ENCODE measurements at places on chromosomes 4 and X. TPM values are rescaled to one million over a fixed set of nuclear protein-coding genes. Genes with fewer than 3 reads are reported as not detected.

The PDGFC gene
- not detected for total RNA-seq

DNA sequence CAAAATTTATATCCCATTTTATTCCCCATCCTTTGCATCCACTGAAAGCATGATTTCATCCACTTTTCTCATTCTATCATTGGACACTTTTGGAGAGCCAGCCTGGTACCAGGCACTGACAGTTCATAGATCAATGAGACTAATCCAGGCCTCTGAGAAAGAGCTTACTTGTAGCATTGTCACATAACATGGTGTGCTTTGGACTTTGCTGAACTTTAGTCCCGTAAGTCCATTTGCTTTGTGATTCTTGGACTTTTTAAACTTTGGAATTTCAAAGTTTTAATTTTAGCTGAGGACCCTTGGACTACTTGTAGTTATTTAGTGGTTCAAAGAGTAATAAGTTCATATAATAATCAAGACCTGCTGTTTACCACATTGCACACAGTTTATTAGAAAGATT lies 11.5 kb downstream of the LIAS start:
- DNase-seq, result no peak

GRCh38 chrX:21487832-21488231 lies 113.6 kb downstream of the CNKSR2 start:
- DNase-seq, result no peak

DNA sequence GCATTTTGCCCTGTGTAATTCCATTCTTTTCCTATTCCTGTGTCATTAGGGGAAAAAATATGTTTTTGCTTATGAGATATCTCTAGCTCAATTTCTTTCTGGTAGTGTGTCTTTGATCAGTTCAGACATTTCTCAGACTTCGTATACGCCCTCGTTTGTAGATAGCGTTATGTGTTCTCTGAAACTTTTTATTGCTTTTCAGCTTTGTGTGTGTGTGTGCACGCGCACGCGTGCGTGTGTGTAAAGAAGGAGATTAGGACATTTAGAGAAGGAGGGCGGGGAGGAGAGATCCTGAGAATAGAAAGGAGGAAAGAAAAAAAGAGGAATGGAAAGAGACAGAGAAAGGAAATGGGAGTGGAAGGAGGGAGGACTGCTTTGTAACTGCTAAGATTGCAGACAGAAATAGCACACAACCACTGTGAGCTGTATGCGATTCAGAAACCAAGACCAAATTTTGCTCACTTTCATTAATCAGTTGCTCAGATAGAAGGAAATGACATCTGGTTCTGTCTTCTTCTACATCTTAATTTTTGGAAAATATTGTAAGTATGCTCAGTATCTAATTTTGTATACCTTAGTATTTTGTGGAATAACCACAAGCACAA lies at the start of gene RXFP1:
Gene RXFP1 (plus strand): TSS at position 399 of the 605 bp plus-strand sequence. CDS start 95 bp downstream, at position 494.
- no peak for DNase-seq

The PAGE1 gene
- not detected for total RNA-seq

GRCh38 chr4:185654311-185654710 lies 119.0 kb upstream of the PDLIM3 start:
- DNase-seq, result no peak

DNA sequence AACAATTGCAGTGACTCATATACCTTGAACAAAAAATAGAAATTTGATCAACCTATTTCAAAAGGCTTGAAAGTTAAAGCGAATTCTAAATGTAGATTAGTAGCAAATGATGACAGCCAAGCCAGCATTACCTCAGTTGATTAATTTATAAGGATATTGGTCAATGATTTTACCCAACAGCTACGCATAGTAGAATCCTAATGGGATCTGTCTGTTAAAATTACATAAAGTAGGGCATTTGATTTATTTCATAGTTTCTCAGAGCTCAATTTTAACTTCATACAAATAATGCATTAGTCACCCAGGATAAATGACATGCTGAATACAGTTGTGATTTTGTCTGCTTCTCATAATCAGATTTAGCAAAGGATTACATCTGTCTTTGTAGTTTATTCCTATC lies 12.0 kb downstream of the AFF2 start:
- DNase-seq, result no peak

GRCh38 chr4:99404595-99405287 lies 30.4 kb downstream of the ADH7 start:
- DNase-seq, result peak; percentile 5

DNA sequence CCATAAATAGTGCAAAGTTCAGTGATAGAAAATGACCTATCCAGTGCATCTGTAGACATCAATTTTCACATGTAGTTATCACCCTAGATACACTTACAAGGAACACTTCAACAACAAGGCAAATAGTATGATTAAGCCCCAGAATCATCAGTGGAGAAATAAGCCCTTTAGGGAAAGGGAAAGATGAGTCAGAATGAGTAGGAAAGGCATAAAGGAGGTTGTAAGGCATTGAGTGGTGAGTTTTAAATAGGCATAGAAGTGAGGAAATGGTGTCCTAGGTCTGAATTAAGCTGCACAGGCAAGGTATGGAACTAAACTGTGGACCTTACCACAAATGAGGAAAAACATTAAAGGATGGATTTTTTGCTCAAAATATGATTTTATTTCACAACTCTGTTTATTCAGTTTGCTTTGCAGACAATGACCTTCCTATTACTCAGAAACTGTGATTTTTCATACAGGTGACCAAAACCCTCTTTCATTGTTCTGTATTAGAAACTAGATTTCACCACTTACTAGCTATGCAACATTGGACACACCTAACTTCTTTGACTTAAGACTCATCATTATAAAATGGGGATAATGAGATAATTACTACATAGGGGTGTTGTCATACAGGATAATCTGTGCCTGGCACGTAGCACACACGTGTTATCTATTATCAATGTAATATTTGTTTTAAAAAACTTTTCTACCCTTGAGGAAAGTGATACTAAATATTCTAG lies 57.0 kb upstream of the MAP9 start:
- no peak for DNase-seq

DNA sequence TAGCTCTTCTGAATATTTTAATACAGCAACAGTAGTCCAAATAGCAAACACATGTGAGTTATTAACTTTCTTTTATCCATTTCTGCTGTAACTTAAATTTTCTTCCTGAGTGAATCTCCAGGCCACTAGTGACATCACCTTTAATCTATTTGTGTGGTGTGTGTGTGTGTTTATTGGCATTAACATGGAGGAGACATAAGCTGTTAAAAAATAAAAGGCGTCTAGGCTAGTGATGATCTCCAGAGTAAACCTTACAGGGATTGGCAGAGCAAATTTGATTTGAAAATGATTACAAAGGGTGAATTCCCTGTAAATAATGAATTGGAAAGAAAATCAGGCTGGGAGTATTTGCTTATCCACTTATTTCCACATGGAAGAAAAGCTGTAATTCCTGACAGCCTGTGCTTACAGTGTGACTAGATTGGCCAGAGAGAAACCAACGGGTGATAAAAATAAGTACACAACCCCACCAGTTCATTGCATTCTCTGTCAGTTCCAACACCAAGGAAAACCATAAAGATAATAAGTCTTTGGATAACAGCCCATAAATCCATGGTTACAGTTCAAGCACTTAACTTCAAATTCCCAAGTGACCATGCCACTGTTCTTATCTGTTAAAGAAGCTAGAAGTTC lies 186.1 kb downstream of the ENOX2 start:
- DNase-seq, result no peak

The TEX13C gene
- not detected for total RNA-seq

The NHSL2 gene
- total RNA-seq, result 1.2 TPM

DNA sequence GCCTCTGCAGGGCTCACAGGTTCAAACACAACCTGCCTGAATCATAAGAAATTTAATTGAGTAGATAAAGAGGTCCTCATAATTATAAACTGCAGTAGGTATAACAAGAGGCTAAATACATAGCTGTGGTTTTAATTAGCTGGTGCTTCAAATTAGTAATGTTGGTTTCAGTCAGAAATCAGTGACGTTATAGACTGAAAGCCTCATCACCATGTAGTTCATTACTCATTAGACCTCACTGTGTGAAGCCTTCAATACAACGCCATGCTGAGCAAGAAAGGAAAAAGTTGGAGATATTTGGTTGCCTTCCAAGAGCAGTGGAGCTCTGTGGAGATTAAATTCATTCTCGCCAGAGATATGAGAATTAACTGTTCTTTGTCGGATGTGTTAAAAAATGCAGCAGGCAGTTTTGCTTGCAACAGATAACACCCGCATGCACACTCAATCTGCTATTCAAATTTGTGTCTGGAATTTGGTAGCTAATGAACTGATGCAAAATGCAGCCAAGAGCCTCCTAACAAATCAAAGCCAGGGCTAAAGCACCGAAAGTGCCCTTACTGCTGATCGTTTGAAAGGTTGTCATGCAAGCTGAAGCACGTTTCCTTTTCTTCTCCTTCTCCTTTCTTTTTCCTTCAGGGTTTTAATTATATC lies 148.9 kb downstream of the AFF2 start:
- no peak for DNase-seq

The TAPT1 gene
- total RNA-seq, result 79.8 TPM

DNA sequence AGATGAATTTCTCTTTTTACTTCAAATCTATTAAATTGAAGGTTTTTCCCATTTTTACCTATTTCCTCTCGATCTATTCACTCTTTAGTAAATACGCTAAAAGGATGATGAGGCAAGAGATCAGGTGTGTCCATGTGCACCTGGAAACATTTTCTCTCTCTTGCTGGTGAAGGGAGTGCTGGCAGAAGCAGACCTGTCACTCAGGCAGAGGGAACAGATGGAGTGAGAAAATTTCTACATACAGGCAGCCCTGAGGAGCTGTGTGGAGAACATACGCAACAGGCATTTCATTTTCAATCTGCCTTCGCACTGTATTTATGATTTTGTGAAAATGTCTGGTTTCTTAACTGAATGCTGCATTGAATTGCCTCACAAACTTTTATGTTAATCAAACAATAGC lies 249.5 kb downstream of the GPM6A start:
- DNase-seq, result no peak

The TCEAL4 gene
- total RNA-seq, result 10.7 TPM

The F8A3 gene
- total RNA-seq, result 4.4 TPM

DNA sequence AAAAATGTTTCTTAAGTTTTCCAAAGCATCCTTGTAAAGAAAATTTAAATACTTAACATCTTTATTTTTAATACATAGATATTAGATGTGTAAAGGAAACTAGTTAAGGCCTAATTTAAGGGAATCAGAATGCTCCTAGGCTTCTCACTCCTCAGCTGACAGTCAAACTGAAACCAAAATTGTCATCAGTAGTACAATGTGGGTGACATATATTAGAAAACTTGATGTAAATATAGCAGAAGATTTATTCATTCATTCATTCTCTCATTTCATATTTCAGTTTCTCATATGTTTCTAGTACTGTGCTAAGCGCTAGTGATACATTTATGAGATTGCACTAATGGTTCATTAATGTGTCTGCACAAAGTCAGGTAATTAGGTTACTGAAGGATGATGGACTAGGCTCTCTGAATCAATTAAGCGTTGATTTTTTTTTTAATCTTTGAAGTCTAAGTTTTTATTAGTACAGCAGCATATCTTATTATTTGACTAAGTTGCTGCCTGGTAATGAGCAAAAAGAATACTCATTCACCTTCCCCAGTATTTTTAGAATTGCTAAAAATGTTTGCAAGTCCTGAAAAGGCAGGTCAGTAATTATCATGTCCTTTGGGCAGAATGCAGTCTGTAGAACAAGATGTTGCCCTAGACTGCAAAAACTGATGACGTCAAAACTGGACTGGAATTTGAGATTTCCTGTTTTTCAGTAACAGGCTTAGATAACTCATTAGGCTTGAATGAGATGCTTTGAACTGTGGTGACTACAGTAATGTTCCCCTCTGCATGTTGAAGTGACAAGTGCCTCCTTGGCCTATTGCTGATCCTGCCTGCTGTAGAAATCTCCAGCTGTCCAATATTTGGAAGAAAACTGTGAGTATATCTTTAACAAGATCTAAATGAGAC lies 128.7 kb downstream of the ARHGAP24 start:
- no peak for DNase-seq

The MAGEA10 gene
- not detected for total RNA-seq

The ZCCHC18 gene
- total RNA-seq, result 5.9 TPM

- DNase-seq, result no peak
Observed at GRCh38 chrX:111634823-111635729, 45.9 kb upstream of the ALG13 start.

The JCHAIN gene
- total RNA-seq, result 1.3 TPM

DNA sequence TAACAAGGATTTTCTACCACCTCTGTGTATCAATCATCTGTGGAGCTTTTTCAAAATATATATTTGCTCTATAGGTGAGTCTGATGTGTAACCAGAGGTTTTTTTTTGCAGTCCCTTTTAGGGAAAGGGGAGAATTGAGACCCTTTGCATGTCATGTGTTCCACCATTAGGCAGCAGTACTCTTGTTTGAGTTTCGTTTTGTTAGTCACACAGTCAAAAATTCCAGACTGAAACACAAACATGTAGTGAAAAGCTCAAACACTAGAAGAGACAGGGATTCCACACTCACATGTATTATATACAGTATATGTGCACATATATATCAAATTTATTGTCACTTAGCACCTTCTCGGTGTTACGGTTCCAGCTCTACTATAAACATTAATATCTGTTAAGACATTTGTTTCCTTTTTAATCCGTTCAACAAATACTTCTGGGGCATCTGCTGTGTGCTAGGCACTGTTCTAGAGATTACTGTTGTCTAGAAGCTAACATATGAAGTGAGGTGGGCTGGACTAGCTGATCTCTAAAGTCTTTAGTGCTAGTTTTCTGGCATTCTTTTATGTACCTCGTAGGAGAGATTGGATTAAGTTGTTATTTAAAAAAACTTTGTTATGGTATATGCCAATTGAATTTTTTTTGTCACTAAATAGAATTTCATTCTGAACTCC lies 5.5 kb downstream of the USP9X start:
- no peak for DNase-seq

DNA sequence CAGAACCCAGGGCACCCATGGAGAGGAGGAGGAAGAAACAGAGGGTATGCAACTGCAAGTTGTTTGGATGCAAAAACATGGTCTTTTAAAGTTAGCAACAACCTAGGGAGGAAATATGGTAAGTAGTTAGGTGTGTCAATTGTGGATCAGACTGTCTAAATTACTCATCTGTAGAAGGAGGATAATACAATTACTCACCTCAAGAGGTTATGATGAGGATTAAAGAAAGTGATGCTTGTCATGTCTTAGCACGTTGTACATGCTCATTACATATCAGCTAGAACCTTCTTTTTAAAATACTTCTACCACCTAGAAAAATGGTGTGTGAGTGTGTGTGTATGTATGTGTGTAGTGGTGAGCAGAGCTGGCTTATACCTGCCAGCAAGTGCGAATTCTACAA lies 2.3 kb upstream of the C1QTNF7 start:
- DNase-seq, result no peak

DNA sequence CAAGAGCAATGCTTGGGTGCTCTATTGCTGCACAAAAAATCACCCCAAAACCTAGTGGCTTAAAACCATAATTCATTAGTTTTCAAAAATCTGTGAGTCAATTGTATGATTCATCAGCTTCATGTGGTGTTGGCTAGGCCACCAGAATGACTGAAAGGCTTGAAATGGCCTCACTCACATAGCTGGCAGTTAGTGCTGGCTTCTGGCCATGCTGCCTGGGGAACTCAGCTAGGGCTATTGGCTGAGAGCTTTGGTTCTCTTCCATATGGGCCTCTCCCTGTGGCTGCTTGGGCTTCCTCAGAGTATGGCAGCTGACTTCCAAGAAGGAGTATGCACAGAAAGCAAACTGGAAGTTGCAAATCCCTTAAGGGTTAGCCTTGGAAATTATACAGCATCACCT lies 3.1 kb upstream of the MTMR1 start:
- no peak for DNase-seq

- no peak for DNase-seq
Observed at GRCh38 chrX:40570346-40571093, 10.2 kb upstream of the ATP6AP2 start.

The CCDC120 gene
- 13.0 TPM for total RNA-seq

Data from CD8-positive, alpha-beta T cell (primary cell).